Kidney tubule cell (primary cell): ENCODE measurements at places on chromosomes 1 and 21.

DNA sequence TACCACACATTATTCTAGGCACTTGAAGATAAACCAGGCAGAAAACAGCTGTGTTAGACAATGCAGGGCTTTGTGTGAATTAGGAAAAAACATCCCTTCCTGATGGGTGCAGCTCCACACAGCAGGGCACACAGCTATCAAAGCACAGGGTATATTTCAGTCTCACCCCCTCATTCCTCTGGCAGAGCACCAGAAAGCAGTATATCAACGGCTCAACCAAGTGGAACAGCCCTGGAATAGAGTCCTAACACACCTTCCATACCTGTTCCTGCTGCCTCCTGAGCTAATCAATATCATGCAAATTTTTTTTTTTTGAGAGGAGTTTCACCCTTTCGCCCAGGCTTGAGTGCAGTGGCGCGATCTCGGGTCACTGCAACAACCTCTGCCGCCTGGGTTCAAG is 32.1 kb downstream of the LYST start:
- DNase-seq = peak; percentile 46

DNA sequence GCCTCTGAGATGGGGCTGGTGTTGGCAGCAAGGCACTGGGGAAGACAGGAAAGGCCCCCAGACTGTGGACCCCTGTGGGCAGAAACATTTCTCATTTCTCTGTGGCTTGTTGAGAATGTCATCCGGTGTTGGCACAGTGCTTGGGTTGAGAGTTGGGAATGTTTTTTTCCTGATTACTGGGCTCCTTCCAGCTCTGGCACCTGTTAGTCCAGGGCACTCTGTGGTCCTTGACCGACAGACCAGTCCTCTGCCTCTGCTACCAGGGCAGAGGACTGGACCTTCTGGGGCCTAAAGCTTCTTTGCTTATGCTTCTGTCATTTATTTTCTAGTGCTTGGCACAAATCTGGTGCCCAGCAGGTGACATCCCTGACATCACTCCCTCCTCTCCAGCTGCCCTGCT is 4.8 kb upstream of the SPRR5 start:
- no peak for DNase-seq

DNA sequence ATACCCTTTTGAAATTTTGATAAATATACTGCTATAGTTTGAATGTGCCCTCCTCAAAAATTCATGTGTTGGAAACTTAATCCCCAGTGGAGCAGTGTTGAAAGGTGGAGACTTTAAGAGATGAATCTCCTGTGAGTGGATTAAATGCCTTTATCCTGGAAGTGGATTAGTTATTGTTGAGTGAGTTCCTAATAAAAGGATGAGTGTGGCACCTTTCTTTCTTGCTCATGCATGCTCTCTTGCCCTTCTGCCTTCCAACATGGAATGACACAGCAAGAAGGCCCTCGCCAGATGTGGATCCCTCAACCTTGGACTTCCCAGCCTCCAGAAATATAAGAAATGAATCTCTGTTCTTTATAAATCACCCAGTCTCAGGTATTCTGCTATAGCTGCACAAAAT is 51.8 kb downstream of the CD160 start:
- DNase-seq = no peak

GRCh38 chr1:86922445-86922844 is 8.0 kb downstream of the HS2ST1 start:
- DNase-seq = no peak

DNA sequence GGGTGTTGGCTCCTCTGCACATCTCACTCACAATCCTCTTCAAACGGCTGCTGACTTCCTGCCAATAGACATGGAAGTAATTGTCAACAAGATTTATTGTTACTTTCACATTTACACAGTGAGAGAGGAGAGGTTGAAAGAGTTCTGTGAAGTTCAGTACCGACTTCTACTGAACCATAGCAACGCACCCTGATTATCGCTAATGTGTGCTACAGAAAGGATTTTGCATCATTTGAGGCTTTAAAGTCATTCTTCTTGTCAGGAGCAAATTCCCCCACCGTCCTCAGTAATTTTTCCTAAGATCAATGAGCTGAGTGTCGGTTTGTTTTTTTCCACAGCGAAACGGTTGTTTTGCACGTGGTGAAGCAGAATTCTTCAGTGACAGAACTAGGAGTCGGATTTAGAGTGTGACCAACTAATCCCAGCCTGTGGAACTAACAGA is 361.0 kb downstream of the ADGRL2 start:
- DNase-seq = peak; percentile 43

DNA sequence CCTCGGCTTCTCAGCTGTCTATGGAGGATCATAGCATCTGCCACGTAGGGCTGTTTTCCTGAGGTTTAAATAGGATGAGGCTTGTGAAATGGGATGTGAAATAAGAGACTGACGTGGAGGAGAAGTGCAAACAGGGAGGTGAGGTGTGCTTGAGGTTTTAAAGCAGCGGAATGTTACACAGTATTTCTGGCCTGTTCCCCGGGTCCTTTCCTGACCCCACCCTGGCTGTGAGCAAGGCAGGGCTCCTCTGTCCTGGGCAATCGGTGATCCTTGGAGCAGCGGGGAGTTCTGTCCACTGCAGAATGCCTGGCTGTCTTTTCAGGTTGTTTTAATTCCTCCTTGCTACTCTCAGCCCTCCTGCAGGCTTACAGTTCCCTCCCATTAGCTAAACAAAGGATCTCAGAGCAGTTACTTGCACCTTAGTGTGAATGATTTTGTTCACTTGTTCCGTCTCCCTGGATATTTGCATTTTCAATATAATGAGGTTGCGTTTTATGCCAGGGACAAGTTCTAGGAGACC is 38.6 kb downstream of the LHX4 start:
- DNase-seq = no peak

GRCh38 chr1:176904057-176904751 is 260.3 kb downstream of the ASTN1 start:
- DNase-seq = no peak

GRCh38 chr1:103416681-103417286 is 108.7 kb upstream of the RNPC3 start:
- peak; percentile 6 for DNase-seq

- no peak for DNase-seq
Observed at GRCh38 chr1:62436039-62436465, 797 bp upstream of the USP1 start.

DNA sequence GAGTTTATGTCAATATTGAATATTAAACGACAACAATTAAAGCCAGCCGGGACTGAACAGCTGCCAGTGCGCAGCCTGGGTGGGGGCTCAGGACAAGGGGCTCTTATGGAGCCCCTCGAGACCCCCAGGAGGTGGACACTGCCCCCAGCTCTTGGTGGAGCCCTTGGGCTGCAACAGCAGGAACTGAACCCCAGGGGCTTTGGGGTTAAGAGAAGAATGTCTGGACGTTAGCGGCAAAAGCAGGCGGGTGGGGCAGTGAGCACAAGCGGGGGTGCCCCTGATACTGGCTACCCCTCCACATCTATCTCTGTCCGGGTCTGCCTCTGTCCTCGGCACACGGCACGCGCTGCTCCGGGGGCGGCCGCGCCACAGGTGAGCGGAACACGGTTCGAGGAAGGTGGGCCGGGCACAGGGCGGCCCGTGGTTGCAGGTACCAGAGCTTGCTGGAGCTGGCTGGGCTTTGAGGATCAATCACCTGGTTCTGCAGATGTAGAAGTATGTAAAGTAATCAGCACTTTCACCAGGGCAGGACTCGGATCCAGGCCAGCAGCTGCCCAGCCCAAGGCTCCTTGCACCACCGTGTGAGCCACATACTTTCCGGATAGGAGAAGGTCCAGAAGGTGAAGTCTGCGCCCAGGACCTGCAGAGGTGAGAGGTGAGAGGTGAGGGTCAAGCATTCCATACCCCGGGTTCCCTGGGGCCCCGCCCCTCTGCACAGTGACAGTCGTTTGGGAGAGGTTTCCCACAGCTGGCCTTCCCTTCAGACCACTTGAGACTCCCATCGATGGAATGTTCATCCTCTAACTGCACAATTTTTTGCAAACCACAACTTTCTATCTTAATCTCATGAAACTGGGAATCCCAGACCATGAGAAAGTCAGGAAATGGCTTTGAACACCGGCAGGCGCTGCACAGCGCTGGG is 12.4 kb upstream of the POFUT2 start:
- DNase-seq = no peak

- no peak for DNase-seq
Observed at GRCh38 chr1:28085129-28085528, 3.3 kb downstream of the EYA3 start.

- peak; percentile 6 for DNase-seq
Observed at GRCh38 chr21:29775462-29775861, 164.3 kb downstream of the GRIK1 start.

GRCh38 chr1:42348498-42348897 is 13.5 kb upstream of the FOXJ3 start:
- DNase-seq = no peak

GRCh38 chr1:74334147-74334546 is 99.0 kb downstream of the TNNI3K start:
- DNase-seq = peak; percentile 25

- DNase-seq = peak; percentile 98
Observed at GRCh38 chr1:145782272-145783099, 41.4 kb downstream of the RNF115 start.

DNA sequence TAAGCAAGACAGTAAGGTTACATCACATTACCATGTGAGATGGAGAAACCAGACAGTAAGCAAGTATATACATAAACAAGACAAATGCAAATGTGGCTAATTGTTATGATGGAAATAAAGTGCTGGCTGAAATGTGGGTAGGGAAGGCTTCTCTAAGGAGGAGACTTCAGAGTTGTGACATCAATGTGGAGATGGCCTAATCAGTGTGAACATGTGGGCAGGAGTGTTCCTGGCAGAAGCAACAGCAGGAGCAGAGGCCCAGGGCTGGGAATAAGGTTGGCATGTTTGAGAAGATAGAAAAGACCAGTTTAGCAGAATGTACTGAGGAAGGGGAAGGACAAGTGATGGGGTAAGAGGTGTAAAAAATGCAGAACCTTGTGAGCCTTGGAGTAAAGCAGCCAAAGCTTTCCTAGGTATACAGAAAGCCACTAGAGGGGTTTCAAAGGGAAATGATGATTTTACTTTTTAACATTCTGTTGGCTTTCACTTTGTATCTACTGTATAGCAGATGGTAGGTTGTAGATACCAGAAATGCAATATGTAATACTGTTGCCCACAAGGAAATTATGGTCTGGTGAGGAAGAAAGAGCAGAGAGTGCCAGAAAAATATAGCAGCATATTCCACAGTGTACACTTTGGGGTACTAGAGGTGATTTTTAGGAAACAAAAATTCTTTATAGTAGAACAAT is 197.4 kb downstream of the FGGY start:
- DNase-seq = no peak

GRCh38 chr1:23537296-23537973 is 6.4 kb upstream of the E2F2 start:
- DNase-seq = no peak

DNA sequence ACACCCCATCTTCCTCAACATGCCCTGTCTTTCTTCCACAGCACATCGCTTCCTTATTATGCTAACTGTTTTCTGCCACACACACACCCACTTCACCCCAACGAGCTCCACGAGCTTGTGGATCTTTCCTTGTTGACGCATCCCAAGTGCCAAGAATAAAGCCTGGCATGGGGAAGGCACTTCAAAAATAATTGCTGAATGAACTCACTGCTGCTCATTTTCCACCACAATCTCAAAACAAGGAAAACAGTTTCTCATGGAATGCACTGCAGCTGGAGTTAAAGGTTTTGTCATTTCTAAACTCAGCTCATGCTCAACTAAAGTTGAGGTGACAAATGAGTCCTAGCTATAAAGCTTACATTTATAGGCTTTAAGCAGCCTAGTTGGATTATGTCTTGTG is 86.0 kb downstream of the TIAM1 start:
- DNase-seq = no peak

DNA sequence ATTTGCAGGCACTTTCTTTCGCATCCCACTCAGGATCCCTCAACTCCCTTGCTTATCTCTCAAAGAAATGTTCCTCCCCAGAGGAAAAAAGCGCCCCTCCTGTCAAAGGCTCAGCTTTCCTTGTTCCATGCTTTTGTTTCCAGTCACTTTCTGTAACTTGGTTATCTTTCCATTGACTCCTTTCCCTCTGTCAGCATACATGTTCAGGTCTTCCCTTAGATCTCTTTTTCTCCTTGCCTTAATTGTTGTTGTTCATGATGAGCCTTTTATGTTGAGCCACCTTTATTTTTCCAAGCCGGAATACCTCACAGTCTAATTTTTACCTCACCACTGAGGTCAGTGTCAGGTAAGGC is 46.5 kb upstream of the PODN start:
- peak; percentile 4 for DNase-seq

DNA sequence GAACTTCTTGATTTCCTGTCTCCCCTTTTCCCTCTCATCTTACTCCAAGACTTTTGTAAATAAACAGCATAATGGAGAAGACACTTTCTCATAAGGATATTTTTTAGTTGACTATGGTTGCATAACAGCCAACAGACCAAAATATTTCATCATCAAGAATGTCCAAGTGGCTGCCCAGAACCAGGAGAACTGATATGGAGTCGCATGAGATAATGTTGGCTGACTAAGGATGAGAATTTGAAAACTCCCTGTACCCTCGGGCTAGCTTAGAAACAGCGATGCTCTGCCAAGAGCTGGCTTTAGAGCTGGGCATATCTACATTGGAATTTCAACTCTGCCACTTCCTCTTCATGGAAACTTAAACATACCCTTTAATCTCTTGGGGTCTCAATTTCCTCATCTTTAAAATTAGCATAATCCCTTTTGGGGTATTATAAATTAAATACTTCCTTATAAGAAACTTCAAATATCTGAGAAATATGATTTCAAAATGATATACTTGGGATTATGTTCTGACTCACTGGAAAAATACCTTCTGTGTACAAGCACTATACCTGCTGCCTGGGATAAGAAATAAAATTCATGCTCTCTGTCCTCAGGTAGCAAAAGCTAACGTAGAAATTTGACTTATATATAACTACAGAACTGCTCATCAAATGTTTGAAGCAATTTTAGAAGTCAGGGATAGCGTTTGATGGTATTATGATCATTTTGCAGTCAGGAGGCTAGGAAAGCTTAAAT is 777.3 kb downstream of the LTN1 start:
- peak; percentile 20 for DNase-seq

GRCh38 chr1:218521414-218522169 is 176.5 kb downstream of the TGFB2 start:
- peak; percentile 59 for DNase-seq

- peak; percentile 65 for DNase-seq
Observed at GRCh38 chr1:182397653-182398393, 2.6 kb downstream of the TEDDM1 start.

DNA sequence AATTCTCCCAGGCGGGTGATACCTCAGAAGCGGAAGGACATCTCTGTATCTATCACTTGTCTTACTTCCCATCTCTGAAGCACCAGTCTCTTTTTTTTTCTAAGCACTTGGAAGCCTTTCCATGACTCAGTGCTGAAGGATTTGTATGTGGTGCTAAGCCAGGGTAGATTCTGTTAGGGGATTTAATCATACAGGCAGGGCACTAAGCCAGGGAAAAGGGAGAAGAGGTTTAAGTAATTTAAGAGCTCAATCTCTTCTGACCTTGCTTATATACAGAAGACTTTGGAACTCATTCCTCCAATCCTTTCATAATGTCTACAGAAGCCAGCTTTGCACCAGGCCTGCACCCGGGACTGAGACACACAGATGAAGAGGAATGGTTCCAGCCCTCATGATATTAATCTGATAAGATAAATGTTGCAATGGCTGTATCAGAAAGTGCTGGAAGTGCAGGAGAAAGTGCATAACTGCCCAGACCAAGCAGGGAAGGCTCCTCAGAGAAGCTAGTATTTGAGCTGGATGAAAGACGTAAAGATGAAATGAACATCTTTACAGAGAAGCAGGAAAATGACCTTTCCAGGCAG is 11.0 kb downstream of the FAM163A start:
- DNase-seq = peak; percentile 50

- DNase-seq = no peak
Observed at GRCh38 chr1:36149973-36150295, 648 bp upstream of the TRAPPC3 start.
